Endothelial cell of umbilical vein (primary cell): ENCODE measurements at places on chromosomes 11 and 22. TPM values are rescaled to one million over a fixed set of nuclear protein-coding genes. Genes with fewer than 3 reads are reported as not detected.

DNA sequence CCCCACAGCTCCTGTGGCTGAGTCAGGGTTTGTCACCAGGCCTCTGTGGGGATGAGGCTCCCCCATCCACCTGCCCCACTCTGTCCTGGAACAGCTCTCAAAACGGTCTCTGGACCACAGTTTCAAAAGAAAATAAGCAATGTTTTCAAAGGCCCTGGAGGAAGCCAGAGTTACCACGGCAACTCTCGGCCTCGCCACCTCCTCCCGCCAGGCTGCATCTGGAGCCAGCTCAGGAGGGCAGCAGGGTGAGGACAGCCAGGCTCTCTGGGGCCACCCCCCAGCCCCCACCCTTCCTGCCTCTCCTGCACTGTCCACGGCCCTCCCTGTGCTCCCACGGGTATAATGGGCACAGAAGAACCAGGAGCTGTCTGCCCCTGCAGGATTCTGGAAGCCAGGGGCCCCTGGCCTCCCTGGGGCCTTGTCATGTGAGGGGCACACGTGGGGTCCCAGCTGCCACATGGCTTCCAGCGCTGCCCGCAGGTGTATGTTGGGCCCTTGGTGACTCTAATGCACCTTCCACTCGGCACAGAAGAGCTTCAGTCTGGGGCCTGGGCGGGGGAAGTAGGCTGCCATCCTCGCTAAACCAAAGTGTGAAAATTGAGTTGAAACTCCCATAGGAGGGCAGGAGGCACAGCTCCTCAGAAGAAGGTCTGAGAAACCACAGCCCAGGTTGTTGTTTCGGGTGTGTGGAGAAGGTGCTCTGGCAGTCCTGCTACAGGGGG is 10.3 kb downstream of the CD81 start:
- no peak for DNase-seq

CEP126 gene
- total RNA-seq, result 5.8 and 9.1 TPM in 2 replicates

OR52A1 gene
- not detected in 2 replicates for total RNA-seq

DNA sequence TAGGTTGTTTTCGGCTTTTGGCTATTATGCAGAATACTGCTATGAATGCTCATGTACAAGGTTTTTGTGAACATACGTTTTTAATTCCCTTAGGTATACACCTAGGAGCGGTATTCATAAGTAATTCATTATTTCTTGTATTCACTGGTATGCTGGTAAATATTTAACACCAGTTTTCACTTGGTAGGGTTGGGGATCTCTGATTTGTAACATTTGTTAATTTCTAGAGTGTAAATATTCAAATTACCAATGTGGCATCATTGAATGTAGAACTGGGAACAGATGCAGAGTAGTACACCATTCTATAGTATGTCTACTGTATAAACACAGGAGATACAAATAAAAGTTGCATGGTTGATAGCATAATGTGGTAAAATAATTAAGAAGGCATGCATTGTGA is 16.3 kb downstream of the GVQW3 start:
- DNase-seq, result no peak

GRCh38 chr11:86212019-86212611 is 32.4 kb upstream of the EED start:
- DNase-seq, result no peak

DNA sequence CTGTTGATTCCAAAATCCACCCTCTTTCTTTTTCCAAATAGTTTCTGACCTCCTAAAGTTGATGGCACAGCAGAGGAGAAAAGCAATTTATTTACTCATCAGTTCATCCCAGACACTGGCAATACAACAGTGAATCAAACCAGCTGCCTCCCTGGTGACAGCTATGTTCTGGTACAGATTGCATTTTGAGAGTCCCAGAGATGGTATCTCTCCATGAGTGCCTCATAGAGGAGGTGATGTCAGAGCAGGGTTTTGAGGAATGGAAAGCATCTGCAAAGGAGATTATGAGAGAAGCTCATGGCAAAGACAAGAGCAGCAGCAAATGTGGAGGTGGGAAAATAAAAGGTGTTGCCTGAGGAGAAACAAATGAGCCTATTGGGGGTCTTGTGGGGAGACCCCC is 377.2 kb downstream of the MN1 start:
- no peak for DNase-seq

DNA sequence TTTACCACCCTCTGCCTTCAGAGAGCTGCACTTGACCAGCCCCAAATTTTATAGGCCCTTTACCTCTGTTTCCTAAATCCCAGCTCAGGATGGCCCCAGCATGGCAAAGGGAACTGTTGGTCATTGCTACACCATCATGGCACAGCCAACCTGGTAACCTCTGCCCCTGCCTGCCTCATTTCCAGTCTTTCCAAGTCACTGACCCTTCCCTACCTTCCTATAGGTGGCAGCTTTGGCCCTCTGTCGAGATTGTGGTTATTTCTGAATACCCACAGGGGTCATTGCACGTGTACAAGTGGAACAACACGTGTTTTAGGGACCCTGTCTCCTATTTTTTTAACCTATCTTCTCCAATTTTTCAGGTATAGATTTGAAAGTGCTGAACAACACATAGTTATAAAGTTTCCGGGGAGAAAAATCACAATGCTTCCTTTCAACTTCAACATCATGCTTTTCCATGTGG is 2.8 kb downstream of the GALNT18 start:
- DNase-seq, result no peak

DNA sequence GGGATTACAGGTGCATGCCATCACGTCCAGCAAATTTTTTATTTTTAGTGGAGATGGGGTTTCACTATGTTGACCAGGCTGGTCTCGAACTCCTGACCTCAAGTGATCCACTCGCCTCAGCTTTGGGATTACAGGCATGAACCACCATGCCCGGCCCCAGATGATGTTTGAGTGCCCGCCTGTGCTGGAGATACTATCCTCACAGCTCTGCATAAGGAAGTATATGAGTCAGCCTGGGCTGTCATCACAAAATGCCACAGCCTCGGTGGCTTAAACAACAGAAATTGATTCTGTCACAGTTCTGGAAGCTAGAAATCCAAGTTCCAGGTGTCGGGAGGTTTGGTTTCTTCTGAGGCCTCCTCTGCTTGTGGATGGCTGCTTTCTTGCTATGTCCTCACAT is 119.3 kb downstream of the OSBP2 start:
- DNase-seq, result no peak

CRACR2B gene
- 8.4 and 9.7 TPM in 2 replicates for total RNA-seq

DNA sequence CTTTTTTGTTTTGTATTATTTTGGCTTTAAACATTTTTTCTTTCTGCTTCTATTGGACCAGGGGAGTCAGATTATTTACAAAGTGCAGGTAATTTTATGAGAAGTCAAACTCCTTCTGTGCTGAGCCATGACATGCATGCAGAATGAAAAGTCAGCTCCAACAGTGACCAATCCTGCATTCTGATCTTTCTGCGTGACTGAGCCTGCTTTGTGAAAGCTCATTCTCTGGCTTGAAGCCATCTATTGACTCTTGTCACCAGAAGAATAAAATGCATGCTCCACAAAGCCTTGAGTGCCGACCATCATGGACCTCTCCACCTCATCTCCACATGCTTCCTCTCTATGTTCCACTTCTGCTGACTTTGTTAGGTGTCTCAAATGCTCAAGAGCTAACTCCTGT is 50.2 kb downstream of the MIAT start:
- no peak for DNase-seq

DNA sequence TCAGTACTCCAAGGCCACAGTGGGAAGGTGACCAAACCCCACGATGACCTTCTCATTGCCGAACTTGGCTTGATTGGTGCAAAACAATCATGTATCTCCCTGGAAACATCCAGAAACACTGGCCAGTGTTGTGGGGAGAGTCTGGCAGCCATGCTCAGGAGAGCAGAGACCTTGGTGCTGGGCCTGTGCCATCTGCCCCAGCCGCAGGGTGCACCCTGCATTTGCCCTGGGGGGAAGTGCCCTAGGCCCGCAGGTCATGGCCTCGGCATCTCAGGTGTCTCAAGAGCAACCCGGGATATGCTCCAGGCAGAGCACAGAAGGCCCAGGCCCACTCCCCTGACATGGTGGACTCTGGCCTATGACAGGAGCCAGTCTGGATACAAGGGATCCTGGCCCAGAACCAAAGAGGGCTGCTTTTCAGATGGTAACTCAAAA is 23.7 kb downstream of the ARVCF start:
- no peak for DNase-seq

NEU3 gene
- 7.0 and 7.6 TPM in 2 replicates for total RNA-seq

- DNase-seq, result no peak
These were observed 12.8 kb downstream of the PARVG start for GRCh38 chr22:44193535-44193891.

- DNase-seq, result peak; percentile 32
These were observed 1.3 kb downstream of the MYH9 start for GRCh38 chr22:36386351-36386899.

POU2AF2 gene
- not detected in 2 replicates for total RNA-seq

C11orf86 gene
- total RNA-seq, result not detected in 2 replicates

DNA sequence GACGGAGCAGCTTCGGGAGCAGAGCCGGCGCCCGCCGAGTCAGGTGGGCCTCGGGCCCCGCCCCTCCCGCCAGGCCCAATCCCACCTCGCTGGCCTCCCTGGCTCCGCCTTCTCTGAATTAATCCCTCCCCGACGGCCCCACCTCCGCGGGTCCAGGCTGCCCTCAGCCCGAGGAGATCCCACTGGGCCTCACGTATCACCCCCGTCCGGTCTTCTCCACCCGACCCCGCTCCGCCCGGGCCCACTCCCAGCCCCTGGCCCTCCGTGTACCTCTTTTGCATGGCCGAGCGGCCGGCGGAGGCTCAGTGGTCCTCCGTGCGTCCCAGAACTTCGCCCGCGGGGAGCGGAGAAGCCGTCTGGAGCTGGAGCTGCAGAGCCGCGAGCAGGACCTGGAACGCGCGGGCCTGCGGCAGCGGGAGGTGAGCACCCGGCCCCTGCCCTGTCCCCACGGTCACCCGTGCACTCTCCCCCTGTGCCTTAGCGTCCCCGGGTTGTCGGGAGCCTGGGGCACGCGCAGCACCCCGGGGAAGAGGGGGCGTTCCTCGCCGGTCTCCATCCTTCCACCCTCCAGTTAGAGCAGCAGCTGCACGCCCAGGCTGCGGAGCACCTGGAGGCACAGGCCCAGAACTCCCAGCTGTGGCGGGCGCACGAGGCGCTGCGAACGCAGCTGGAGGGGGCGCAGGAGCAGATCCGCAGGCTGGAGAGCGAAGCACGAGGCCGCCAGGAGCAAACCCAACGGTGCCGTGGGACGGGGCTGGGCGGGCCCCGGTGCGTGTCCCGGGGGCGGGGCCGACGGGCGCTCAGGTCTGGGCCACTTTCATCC is 2.2 kb upstream of the CD151 start:
- peak; percentile 82 for DNase-seq

FZD4 gene
- total RNA-seq, result 109 and 112 TPM in 2 replicates

- DNase-seq, result no peak
These were observed 218.5 kb downstream of the AASDHPPT start for GRCh38 chr11:106295974-106296373.

GAB4 gene
- total RNA-seq, result not detected in 2 replicates

PGM2L1 gene
- 24.7 and 31.4 TPM in 2 replicates for total RNA-seq

GRCh38 chr11:11612439-11612838 is 9.4 kb downstream of the GALNT18 start:
- DNase-seq, result no peak

KCTD14 gene
- total RNA-seq, result 1.1 and 1.8 TPM in 2 replicates

- DNase-seq, result no peak
These were observed 729.0 kb upstream of the ANO3 start for GRCh38 chr11:25602959-25603358.

FOSL1 gene
- 52.6 and 53.8 TPM in 2 replicates for total RNA-seq

GRCh38 chr11:33867996-33868646 is 23.8 kb downstream of the LMO2 start:
- DNase-seq, result peak; percentile 75

MUC2 gene
- total RNA-seq, result not detected in 2 replicates

DNA sequence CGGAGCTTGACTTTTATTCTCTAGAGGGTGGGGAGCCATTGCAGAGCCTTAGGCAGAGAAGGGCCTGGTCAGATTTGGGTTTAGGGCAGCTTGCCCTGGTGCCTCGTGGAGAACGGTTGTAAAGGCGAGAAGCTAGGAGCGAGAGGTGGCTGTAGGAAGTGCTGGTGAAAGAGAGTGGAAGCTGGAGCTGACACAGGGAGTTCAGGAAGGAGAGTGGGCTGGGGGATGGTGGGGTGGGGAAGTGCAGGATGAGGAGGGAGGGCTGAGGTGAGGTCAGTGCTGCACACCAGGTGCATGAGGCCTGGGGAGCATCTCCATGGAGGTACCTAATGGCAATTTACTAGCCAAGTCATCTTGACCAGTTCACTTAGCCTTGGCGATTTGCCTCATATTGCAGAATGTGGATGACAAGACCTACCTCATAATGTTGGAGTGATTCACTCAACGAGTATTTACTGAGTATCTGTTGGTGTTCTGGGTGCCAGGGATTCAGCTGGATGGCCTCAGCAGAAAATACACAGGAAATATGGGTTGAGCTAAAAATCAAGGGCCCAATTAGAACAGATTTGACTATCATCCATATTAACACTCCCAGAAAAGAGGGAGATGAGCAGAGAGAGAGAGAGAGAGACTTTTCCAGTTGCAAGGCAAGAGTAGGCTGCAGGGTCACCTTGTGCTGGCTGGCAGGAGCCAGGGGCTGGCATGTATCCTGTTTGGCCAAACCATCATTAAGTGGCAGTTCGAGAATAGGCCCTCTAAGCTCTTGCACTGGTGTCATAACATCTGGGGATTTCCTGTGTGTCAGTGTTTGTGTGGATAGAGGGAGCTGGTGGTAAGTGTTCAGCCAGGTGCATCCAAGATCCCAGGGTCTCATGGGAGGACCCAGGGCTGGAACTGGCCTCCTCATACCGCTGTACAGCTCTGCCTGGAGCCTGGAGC is 44.4 kb upstream of the CLDN5 start:
- peak; percentile 45 for DNase-seq

DNA sequence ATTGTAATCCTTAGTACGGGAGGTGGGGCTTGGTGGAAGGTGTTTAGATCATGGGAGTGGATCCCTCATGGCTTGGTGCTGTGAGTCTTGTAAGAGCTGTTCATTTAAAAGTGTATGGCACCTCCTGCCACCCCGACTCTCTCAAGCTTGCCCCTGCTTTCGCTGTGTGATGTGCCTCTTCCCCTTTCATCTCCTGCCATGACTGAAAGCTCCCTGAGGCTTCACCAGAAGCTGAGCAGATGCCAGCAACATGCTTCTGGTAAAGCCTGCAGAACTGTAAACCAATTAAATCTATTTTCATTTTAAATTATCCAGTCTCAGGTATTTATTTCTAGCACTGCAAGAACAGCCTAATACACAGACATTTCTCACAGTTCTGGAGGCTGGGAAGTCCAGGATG is 40.8 kb downstream of the GAB2 start:
- DNase-seq, result no peak

DNA sequence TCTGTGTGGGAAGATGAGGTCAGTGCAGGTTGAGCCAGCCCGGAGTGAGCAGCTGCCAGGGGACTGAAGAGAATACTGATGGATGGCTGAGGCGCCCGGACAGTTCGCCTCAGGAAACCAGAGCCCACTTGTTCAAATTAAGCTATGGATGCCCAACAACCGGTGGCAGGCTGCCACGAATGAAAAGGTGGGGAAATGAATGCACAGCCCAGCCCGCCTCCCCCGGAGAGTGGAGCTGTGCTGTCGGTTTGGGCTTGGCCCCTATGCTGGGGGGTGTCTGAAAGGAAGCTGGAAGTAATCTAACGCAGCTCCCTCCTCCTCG is 21.9 kb downstream of the HSPA8 start:
- DNase-seq, result no peak

GRCh38 chr11:37704791-37705190 is 1106.8 kb upstream of the RAG2 start:
- DNase-seq, result no peak

SYCE3 gene
- not detected in 2 replicates for total RNA-seq

GRCh38 chr11:65112546-65113360 is 1.1 kb downstream of the TM7SF2 start:
- peak; percentile 60 for DNase-seq

OR5T1 gene
- not detected in 2 replicates for total RNA-seq
